NCI-H1417 (cell line): ENCODE measurements at places on chromosomes 5 and 9.

GRCh38 chr9:128088253-128088945 lies 20.4 kb downstream of the SLC25A25 start:
- DNase-seq: no peak

DNA sequence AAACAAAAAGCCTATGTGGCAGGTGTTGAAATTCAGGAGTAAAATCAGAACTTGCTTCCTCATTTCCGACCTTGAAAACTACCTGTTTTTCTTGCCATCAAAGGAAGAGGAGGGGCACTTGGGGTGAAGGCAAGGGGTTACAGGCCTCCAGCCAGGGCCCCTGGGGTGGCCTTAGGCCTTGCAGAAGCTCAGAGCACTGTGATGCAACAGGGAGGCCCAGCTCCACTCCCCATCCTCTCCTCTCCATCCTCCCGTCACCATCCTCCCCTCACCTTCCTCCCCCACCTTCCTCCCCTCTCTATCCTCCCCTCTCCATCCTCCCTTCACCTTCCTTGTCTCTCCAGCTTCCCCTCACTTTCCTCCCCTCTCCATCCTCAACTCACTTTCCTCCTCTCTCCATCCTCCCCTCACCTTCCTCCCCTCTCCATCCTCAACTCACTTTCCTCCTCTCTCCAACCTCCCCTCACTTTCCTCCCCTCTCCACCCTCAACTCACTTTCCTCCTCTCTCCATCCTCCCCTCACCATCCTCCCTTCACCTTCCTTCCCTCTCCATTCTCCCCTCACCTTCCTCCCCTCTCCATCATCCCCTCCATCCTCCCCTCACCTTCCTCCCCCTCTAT lies 111.6 kb downstream of the WNK2 start:
- DNase-seq: no peak

DNA sequence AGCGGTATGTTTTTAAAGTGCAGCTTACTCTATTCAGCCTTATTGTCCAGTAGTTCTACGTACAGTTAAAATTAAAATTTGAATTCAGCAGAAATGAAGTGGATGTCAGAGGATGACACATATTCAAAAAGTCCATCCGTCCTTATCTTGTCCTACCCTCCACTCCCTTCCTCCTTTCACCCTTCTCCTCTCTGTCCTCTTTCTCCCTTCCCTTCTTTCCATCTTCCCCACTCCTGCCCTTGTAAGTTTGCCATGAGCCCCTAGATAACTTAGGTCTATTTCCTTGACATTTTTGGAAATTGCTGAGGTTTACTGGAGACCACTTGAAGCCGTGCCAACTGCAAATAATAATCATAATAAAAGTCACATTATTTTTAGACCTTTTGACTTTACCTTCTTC lies 67.6 kb downstream of the TRIO start:
- no peak for DNase-seq

- no peak for DNase-seq
Measured at GRCh38 chr5:95178046-95178651, 106.7 kb downstream of the MCTP1 start.

GRCh38 chr5:142795251-142795650 lies 25.1 kb downstream of the ARHGAP26 start:
- no peak for DNase-seq

DNA sequence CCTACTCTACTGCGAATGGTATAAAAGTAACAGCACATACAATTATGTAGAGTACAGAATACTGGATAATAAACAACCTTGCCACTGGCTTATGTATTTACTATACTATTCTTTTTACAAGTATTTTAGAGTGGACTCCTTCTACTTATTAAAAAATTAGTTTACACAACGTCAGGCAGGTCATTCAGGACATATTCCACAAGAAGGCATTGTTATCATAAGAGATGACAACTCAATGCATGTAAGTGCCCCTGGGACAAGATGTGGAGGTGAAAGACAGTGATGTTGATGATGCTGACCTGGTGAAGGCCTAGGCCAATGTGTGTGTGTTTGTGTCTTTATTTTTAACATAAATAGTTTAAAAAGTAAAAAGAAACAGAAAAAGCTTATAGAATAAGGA lies 421.7 kb downstream of the CDH12 start:
- no peak for DNase-seq

DNA sequence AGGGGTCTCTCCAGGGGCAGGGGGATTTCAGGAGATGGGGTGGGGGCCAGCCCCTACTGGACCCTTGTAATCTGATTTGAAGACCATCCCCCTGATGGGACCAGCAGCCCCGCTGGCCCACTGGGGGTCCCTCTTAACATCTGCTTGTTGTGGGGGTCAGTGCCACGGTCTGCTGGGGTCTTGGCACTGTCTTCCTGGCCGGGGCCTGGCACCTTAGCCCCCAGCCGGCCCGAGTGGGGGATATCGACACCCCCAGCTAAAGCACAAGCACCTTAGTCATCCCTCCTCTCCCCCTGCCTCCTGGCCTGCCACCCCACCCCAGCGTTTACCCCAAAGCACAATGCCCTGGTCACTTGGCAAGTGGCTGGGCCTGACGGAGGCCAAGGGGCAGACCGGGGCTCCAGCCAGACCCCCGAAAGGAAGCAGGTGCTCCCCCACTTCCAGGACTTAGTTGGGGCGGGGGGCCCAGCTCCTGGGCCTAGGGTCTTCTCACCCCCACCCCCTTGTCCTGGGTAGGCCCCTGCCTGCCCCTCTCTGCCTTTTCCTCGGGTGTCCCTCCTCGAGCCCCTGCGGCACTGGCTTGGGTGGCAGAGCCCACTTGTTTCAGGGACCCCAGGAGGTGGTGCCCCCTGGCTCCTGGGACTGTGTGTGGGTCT lies 1.4 kb upstream of the NFX1 start:
- no peak for DNase-seq
